ENCODE measurements at places on chromosomes 4 and X.

- no peak for DNase-seq
These were observed 93.6 kb upstream of the CPEB2 start for GRCh38 chr4:14908635-14909034.

DNA sequence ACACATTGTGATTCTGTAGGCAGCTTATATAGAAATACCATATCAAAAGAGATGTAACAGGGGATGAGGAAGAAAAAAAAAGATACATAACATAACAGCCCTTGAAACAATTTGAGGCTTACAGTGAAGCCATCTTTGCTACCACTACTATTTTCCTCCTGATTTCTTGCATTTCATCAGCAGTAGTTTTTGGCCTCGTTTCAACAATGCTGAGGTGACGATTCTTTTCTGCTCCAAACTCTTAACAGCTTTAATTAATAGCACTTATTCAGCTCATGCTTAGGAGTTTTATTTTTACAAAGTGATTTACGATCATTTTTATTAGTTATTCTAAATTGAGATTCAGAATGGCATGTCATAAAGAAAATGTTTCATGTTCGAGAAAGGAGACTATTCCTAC is 163.2 kb downstream of the DCK start:
- DNase-seq: no peak

DNA sequence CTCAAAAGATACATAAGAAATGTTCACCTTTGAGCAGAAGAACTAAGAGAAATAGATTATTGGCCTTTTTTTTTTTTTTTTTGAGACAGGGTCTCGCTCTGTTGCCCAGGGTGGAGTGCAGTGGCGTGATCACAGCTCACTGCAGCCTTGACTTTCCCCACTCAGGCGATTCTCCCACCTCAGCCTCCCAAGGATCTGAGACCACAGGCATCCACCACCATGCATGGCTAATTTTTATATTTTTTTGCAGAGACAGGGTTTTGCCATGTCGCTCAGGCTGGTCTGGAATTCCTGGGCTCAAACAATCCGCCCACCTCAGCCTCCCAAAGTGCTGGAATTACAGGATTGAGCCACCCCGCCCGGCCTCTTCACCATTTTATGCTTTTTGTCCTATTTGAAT is 2.9 kb upstream of the TLR6 start:
- DNase-seq: no peak

- no peak for DNase-seq
These were observed 18.3 kb upstream of the PITX2 start for GRCh38 chr4:110641218-110641617.

DNA sequence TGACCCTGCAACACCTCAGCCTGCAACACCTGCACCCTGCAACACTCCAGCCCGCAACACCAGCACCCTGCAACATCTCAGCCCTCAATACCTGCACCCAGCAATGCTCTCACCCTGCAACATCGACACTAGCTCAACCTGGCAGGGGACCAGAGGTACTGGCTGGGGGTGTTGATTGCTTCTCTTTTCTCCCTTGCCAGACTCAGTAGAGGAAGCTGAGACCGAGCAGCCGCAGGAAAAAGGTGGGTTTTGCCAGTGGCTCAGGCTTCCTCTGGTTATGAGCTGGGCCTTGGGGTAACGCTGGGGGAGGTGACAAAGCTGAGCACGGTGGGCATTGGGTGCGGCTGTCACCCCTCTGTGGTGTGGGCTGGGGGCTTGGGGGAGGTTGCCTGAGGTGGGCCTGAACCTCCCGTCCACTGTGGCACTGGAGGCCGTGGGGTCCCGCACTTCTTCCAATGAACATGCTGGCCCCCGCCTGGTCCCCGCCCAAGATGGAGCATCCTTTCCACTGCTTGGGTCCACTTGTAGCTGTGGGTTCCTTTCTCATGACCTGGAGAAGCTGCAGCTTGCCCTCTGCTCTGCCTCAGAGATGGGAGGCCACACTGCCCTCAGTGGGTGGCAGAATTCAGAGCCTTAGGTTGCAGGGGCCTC is 26.0 kb downstream of the SH3TC1 start:
- DNase-seq: no peak

DNA sequence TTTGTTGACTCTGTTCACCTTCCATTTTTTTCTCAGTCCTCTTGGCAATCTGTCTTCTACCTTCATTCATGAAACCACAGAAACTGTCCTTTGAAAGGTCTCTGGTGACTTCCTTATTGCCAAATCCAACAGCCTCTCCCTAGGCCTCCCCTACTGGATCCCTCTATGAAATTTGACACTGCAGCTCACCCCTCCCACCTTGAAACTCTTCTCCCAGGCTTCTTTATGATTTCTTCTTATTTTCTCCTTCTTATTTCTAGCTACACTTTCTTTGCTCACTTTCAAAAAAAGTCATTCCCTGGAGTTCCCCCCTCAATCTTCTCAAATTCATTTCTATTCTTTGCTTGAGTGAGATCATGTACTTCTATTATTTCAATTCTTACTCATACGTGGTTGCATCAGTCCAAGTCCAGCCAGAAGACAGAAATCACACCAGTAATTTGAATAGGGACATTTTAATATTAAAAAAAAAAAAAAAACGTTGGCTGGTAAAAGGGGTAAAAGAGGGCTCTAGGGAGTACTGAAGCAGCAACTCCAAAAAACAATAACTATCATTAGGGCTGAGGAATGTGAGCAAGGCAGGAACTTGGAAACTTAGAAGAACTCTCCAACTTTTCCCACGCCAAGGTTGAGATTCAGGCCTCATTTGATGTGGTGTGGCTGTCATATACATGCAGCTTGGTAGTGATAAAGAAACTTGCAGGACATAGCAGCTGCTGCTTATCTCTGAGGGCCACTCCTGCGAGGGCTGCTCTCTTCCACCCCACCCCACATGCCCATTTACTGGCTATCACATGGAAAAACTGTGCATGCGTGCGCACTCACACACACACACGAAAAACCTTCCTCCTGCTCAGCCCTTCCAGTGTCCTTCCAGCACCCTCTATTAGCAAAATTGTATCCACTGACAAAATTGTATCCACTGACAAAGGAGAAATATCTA is 169.8 kb upstream of the GALNT7 start:
- DNase-seq: no peak

- DNase-seq: no peak
These were observed 63.2 kb downstream of the CPEB2 start for GRCh38 chr4:15065516-15065915.
